NCI-H1092 (cell line): ENCODE measurements at places on chromosomes 16 and 17.

DNA sequence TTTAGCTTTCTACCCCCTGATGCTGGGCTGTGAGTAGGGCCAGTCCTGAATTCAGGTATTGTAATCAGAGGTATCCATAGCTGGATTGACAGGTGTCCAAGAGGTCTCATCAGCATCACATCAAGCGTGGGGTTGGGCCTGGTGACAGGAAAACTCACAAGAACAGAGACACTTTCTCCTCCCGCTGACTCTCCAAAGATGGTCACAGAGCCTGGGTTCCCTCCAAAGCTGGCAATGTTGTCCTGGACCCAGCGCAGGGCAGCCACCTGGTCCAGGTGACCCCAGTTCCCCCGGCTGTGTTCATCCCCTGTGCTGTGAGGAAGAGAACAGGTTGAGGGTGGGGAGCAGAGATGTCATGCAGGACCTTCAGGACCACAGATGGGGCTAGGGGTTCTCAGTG, 11.7 kb downstream of the CES1 start:
- no peak for DNase-seq

DNA sequence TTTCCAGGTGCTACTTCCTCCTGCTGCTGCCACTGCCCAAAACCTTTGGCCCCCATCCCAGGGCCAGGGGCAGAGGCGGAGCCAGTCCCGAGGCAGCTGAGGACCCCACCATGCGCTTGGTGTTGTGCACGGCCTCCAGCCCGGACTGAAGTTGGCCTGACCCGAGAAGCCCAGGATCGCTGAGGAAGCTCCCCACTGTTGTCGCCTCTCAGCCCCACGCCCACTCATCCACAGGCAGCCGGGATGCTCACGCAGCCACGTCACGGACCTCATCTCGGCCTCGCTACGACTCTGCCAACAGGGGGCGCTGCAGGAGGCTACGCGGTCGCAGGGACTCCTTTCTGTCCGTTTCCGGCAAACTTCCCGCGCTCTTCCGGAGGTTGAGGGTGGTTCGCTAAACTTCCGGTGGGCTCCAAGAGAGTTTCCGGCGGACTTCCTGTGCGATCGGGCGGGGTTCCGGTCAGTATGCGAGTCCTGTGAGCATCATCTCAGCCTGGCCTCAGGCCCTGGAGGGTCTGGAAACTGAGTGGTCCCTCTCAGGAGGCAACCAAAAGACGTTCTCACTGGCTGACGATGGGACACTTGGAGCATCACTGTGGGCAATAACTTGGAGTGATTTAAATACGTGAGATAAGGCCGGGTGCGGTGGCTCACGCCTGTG, 12.4 kb downstream of the ZG16B start:
- DNase-seq: no peak

GRCh38 chr17:9875441-9875840, 29.6 kb downstream of the RCVRN start:
- no peak for DNase-seq

DNA sequence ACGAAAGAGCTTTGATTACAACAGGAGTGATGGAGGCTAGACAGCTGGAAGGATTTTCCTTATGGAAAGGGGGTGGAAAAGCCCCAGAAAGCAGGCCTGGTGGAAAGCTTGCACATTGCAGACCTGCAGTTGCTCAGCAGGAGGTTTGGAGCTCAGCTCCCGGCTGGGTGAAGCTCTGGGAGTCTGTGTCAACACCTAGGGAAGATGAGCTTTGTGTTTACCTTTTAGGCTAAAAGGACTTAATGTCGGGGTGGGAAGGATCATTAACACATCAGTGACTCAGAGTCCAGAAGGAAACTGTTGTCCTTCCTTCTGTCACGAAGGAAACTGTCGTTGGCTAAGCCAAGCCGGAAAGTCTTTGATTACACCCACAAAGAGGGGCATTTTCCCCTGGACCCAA, 48.2 kb downstream of the RAP1GAP2 start:
- no peak for DNase-seq

DNA sequence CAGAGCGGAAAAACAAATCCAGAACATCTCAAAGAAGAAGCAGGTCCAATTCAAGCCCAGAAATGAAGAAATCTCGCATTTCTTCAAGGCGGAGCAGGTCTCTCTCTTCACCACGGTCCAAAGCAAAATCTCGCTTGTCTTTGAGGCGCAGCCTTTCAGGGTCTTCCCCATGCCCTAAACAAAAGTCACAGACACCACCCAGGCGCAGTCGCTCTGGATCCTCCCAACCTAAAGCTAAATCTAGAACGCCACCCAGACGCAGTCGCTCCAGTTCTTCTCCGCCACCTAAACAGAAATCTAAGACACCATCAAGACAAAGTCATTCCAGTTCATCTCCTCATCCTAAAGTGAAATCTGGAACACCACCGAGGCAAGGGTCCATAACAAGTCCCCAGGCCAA, 10.3 kb downstream of the SRRM2 start:
- no peak for DNase-seq

- no peak for DNase-seq
These were observed 292.1 kb downstream of the SNX29 start for GRCh38 chr16:12268606-12269005.

- no peak for DNase-seq
These were observed 13.2 kb downstream of the RAB40B start for GRCh38 chr17:82685291-82685690.

GRCh38 chr17:31313982-31314781, at the start of gene EVI2B:
TSS of gene EVI2B (minus strand) at chr17:31314054. CDS start at chr17:31305609, 8,445 bp downstream.
- no peak for DNase-seq
